ENCODE measurements at places on chromosomes 5 and 9.

DNA sequence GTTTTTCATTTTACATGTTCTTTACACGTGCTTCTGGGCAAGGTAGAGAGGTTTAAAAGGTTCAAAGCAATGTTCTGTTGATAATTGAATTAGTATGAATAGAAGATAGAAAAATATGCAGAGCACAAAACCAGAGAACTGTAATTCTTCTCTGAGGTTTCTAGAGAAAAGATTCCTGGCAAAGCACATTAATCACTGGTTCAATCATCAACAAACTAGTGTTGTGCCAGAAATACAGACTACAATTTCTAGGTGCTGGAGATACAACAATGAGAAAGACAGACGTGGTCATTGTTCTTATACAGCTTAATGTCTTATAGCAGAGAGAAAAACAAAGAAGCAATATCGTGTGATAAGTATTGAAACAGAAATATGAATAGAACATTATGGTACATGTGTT, 25.5 kb downstream of the MEGF9 start:
- no peak for DNase-seq

DNA sequence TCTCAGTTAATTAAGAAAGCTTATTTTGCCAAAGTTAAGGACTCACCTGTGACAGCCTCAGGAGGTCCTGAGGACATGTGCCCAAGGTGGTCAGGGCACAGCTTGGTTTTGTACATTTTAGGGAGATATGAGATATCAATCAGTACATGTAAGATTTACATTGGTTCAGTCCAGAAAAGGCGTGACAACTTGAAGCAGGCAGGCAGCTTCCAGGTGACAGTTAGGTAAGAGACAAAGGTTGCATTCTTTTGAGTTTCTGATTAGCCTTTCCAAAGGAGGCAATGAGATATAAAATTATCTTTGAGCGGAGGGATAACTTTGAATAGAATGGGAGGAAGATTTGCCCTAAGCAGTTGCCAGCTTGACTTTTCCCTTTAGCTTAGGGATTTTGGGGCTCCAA, 47.8 kb downstream of the SLC1A1 start:
- DNase-seq, result no peak

DNA sequence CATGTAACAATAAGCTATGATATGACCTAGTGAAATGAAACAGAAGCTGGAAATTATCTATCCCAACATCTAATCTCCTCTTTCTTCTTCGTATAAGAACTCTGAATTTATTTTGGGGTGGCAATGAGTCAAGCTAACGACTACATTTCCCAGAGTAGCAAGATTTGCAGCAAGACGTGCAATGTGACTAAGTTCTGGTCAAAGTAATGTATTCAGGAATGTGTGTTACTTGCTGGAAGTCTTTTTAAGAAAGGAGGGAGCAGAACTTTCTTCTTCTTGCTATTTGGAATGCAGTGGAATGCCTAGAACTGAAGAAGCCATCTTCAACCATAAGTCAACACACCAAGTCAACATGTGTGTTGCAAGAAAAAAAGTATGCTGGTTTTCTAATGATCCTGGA, 406.6 kb upstream of the MEF2C start:
- DNase-seq, result no peak

DNA sequence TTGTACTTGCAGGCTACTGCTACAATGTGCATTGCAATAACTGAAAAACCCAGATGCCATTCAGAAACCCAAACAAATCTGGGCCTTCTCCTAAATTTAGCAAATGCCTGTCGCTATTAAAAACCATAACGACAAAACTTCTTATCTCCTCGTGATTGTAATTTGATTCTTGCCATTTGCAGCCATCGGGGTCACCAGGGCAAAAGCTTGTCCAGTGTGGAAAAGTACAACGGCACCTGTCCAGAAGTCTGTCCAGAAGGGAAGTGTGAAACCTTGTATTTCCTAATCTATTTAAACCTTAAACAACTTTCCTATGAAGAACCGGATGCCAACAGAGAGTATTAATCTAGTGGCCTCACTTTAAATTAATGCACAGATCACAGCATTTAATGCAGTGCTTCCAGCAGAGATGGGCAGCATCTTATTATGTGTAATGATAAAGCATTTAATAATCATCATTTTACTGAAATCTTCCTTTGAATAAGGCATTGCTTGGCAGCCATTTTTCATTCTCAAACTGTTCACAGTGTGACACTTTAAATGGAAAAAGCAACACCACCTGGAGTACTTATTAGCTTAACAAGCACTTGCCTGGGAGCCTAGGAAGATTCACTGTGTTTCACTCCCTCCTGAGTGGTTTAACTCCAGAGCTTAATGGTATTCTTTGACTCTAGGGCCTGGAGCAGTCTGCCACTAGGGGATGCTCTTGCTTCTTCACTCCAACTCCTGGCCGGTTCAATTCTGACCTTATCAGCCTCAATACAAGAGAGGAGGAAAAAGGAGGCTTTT, 4.9 kb upstream of the C7 start:
- peak; percentile 1 for DNase-seq
